ENCODE measurements at places on chromosomes 7 and 10.

GRCh38 chr10:87503886-87504285 lies 807 bp upstream of the MINPP1 start:
- no peak for DNase-seq

DNA sequence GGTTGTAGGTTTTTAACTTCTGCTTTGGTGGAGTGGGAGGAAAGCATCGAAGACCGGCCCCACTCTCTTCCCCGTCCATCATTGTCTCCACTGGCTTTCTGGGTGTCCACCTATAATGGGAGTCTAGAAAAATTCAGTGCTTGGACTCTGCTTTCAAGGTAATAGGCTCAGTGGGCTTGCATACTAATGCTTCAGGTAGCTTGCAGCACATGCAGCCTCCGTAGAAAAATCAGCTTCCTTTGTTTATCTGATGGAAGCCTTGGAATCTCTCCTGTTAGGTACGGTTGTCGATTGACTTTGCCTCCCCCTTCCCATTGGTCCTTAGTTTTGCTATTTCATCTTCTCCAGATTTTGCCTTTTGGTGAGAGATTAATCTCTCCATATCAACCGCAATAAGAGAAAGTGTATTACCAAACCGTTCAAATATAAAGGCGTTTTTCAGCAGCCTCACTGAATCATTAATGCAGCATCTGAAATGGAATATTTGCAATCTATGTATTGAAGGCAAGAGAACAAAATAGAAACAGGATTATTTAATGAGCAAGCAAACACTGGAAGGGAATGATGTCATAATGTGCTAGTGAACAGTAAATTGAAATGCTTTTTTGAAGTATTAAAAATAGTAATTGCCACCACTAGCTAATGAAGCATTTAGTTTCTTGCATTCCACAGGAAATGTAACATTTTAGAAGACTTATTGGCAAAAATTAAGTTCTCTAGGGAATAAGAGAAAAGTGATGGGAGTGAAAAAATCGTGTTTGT lies 944 bp downstream of the AVL9 start:
- peak; percentile 22 for DNase-seq

- no peak for DNase-seq
These were observed 336.0 kb downstream of the GLRX3 start for GRCh38 chr10:130472236-130472635.

GRCh38 chr10:100148353-100149211 lies 37.2 kb downstream of the ERLIN1 start:
- DNase-seq, result no peak

GRCh38 chr7:24436131-24436920 lies 136.9 kb upstream of the PALS2 start:
- DNase-seq, result no peak

DNA sequence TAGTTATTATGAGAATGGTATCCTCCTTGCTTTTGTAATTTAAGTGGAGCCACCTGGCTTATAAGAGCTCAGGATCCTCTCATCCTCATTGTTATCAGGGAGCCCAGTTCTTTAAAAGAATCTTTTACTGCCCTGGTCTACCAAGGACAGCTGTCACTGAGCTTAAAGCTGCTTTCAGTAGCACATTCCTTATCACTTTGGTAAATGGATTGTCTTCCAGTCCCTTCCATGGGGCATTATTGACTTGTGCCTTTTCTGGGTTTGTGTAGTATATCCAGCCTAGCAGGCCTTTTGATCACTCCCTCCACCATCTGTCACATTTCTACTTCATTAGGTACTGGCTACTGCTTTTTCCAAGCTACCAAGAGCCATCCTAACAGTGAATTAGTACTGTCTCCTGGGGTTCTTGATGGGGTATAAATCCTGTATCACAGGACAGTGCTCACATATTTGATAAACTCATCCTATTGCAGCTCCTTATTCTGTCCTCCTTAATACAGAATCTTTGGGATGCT lies 208.9 kb downstream of the TMEM26 start:
- DNase-seq, result no peak

DNA sequence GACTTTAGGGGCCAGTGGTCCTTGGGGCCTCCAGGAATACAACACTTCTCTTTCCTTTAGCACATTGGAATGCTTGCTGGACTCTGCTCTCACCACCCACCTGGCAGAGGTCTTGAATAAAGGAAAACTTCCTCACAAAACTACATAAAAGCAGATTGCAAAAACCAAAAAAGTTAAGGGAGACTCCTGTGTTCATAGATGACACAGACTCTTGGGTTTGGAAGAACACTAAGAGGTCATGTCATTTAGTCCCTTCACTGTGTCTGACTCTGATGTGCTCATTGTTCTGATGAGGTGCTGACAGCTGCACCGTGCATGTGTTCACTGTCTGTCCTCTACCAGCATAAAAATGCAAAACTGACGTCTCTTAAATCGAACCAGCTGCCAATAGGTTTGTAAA lies 11.4 kb downstream of the BLNK start:
- no peak for DNase-seq

GRCh38 chr7:130221746-130222145 lies 14.1 kb downstream of the SSMEM1 start:
- DNase-seq, result no peak

DNA sequence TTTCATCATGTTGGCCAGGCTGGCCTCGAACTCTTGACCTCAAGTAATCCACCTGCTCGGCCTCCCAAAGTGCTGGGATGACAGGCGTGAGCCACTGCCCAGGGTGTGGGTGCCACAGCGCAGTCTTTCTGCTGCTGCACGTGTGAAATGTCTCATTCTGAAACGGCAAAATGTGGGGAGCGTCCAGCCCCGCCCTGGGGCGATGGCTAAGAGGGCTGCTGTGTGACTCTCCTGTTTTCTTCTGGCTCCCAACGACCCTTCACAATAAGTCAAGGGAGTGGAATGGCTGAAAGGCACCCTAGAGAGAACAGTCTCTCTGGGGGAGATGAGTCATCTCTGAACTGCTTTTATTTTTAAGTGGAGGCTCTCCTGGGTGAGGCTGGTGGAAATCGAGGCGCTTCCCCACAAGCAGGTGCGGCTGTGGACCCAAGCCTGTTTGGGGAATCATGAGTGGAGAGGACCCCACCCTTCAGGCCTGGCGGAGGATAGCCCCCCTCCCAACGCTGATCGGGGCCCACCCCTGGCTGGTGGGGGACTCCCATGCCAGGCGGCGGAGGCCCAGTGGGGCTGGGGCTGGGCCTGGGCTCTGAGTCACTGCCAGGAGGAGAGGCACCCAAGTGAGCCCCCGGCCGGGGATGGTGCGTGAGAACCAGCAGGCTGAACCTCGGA lies 18.0 kb downstream of the ADAP1 start:
- DNase-seq, result no peak

DNA sequence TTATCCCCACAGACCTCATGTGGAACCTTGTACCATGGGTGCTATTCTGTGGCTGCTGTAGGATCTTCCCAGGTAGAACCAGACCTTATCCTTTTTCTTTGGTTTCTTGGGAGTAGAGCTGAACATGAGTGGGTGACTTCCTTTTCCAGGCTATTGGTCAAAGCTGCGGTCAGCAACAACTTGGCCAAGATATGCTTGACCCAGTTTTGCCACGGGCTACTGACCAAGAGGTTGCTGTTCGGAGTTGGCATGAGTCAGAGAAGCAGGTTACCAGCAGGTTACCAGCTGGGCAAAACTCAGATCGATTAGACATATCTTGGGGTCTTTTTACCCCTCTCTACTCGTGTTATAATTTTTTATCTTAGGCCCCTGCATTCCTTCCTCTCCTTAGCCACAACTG lies 36.7 kb upstream of the HDAC9 start:
- DNase-seq, result no peak

DNA sequence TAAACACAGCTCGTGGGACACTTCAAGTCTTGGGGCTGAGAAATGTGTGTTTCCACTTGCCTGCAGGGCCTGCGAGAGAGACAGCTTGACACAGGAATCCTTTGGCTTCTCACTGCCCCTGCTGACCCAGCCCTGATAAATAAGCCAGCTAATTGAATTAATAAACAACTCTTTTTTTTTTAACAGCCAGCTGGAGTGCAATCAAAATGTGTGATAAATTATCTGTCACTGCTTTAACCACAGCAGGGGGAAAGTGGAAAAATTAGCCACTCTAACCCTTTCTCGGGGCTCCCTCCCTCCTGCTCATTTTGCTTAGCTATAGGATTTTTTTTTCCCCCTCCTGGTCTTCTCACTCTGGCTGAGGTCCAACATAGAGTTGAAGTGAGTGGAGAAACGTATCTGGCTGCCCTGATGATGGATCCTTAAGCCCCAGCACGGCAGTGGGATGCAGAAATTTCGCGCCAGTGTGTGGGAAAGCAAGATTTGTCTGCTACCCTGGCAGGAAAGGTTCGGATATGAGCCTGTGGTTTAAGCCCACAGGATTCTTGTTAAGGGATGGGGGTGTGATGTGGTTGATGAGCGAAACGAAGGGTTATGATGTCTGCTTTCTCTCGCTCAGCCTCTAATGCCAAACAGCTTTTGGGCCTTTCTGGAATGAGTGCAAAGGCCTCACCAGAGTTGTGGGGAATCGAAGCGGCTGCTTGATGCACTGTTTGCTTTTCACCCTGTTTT lies 173.8 kb downstream of the TRIL start:
- DNase-seq, result peak; percentile 84

GRCh38 chr7:31368620-31369019 lies 28.1 kb upstream of the NEUROD6 start:
- no peak for DNase-seq

GRCh38 chr10:11300026-11300425 lies 282.4 kb downstream of the CELF2 start:
- DNase-seq, result no peak

DNA sequence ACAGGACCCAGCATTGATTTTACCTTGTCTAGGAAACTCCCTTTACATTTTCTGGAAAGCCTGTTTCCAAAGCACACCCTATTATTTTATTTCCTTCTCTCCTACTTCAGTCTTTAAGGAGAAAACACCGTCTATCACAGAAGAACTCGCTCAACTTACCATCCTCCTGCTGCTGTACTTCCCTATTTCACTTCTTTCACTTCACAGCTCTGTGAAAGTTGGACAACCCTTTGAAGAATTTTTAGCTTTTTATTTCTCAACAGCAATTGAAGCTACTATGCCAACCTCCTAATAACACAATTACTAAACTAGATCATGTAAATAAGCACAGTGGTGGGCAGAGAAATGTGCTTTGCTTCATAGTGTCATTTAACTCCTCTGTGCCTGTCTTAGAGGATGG lies 166.5 kb downstream of the TFEC start:
- no peak for DNase-seq
